ENCODE measurements at places on chromosomes 3 and 15.

DNA sequence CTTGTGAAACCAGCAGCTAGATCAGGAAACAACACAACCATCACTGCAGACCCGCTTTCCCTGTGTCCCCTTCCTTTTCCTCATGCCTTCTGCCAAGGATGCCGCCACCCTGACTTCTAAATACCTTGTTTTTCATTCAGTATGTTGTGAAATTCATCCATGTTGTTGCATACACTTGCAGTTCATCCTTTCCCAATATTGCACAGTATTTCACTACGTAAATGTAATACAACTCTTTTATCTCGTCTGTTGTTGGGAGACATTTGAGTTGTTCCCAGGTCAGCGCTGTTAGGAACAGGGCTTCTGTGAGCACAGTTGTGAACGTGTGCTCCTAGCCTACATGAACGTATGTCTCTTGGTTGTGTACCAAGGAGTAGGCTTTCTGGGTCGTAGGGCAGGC, 24.2 kb downstream of the TLNRD1 start:
- no peak for DNase-seq

DNA sequence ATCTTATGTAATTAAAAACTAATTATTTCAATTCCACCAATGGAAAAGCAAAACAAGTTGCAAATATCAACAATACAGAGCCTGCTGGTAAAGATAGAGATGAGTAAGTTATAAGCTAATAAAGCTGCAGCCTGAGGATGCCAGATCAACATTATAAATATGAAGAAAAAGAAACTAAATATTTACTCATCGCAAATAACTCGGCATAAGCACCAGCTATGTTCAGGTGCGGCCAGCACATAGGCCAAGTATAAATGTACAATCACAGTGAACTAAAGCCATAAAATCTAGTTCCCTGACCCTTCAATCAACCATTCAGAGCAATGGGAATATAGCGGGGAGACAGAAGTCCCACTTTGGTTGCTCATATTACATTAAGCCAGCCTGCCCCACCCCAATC, 7.7 kb upstream of the RSL24D1 start:
- no peak for DNase-seq

GRCh38 chr15:71328453-71328852, 213.2 kb downstream of the THSD4 start:
- no peak for DNase-seq

- DNase-seq: no peak
Measured at GRCh38 chr3:23206366-23206765, 3.2 kb downstream of the UBE2E2 start.

- no peak for DNase-seq
Measured at GRCh38 chr3:76585794-76586392, 454.0 kb upstream of the ROBO2 start.

- no peak for DNase-seq
Measured at GRCh38 chr3:107062787-107063186, 314.5 kb upstream of the CCDC54 start.

DNA sequence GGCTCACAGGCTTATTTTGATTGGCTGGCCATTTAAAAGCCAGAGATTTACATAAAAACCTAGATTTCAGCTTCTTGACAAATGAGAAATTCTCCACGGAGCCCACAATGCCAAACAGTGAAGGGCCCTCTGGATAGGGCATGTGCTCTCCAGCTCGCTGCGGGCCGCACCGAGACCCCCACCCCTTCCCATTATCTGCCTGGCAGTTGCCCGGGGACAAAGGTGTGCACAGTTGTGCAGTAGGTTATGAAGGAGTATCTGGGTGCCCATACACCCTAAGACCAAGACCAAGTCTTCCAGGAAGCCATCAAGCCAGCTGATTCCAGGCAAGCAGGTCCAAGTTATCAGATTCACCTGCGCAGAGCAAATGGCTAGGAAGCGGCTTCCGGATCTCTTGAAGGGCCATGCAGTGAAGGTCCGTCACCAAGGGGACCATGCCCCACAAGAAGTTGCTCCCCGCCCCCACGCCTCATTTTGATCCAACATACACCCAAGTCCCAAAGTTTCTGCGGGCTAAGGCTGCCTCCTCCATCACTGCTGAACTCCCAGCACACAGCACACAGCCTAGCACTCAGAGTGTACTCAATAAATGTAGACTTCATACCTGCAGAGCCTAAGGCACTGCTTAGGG, 1.3 kb downstream of the MRPS25 start:
- DNase-seq: no peak

DNA sequence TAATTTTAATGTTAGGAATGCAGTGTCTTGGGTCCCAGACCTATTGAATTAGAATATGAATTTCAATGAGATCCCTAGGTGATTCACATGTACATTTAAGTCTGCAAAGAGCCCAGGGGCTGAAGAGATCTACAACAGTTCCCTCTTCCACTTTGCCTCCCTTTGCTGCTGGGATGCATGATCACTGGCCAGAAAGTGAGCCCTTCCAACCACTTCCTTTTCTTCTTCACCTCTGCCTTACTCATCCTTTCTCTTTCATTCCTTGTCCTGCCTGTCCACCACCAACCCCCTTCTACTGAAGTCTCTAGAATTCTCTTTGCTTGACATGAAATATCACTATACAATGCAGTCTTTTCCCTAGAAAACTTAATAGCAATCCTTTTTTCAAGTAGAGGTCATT, 222.4 kb upstream of the LRIG1 start:
- no peak for DNase-seq

- no peak for DNase-seq
Measured at GRCh38 chr3:132399054-132399929, 18.0 kb upstream of the DNAJC13 start.

All from activated T-helper 1 cell treated with Interleukin-2 at 50 U/mL for 16 hours (primary cell).